ENCODE measurements at places on chromosomes 7 and 10.

DNA sequence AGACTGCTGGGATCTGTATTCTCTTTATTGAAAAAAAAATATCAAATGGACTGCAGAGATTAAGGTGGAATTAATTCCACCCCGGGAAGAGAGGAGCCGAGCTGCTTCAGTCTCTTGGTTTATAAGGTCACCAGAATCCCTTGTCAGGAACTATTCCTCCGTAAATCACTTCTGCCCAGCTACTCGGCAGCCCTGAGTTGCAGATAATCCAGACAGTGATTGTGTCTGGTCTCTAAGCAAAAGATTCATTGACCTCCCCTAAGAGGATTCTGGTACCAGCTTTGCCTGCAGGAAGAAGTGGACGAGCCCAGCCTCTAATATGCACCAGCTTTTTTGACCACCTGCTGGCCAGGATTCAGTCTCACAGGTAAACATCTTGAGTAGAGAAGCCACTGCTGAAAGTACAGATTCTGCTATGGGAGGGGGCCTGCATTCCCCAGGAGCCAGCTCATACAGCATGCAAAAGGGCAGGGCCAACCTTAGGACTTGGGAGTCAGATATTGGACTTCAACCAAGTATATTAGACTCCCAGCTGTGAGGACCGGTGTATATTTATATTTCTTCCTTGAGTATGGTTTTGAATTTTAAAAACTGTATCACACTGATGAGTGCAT is 27.1 kb upstream of the PLXNA4 start:
- DNase-seq = no peak

DNA sequence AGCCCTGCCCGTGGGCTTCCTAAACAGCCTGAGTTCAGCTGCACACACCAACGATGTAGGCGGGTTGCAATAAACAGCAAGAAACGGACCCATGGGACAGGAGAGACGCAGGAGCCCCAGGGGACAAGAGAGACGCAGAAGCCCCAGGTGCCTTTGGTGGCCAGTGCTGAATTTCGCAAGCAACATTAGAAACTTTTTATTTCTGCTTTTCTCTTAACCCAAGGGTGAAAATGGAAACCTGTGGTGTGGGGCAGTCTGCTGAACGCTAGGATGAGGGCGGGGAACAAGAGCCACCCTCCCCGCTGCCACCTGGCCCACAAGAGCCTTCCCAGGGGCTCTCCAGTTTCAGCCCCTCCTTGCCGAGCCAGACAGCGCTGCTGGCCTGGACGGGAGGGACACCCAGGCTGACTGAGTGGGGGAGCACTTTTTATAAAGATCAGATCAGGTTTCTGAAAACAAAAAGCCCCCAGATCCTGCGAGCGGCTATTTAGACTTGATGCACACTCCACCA is 20.0 kb upstream of the GPR146 start:
- peak; percentile 3 for DNase-seq

DNA sequence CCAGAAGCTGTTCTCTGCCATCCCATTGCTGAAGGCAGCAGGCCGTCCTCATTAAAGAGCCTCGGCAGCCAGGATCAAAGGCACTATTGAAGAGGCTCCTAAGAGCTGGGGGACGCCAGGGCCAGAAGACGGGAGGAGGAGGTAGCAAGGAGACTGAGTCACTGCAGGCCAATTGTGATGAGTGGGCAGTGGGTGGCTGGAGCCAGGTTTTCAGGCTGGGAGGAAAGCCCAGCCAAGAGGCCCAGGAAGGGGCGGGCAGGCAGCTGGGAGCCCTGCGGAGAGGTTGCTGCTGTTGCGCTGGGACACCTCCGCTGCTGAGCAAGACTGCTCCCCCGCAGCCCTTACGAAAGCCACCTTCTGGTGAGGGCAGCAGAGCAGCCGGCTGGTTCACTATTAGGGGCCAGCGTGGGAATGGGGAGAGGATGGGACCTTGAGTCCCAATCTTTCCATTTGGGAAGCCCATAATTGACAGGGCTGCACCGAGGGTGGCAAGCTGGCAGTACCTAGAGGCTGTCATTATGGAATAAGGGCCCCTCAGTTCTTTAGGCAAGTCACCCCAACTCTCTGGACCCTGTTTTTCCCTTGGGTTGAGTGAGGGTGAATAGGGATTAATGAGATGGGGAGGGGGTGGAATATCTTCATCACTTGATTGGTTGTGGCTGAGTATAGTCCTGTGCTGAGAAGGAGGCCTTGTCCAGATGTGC is 48.4 kb downstream of the UNC5B start:
- no peak for DNase-seq

DNA sequence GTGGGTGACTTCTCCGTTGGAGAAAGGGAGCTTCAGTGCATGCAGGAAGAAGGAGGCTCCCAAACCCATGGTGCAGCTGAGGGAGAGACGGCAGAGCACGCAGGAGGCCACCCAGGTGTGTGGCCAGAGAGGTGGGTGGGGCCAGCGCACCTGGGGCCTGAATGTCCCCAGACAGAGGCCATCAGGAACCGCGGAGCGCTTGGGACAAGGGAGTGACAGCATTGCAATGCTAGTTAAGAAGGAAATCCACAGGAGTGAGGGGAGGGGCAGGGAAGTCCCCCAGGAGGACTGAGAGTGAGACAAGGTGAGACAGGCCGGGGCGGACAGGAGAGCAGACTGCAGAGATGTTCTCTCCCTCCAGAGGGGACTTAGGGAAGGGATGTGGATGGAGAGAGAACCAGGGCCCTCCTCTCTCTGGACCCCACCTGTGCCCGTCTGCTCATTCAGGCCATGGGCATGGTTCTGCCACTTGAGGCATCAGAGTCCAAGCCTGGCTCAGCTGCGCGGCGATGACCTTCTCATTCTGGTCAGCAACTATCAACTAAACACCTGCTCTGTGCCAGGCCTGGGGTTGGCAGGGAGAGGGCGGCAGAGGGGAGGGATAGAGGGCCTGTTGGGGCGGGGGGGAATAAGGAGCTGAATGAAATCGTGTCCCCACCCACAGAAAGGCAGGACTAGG is 69.4 kb upstream of the COL13A1 start:
- DNase-seq = no peak

- DNase-seq = no peak
These were observed 193.5 kb downstream of the SKAP2 start for GRCh38 chr7:26670841-26671240.

GRCh38 chr7:72446591-72447462 is 34.7 kb upstream of the CALN1 start:
- DNase-seq = no peak

GRCh38 chr10:74104480-74104879 is 46.1 kb downstream of the AP3M1 start:
- no peak for DNase-seq

DNA sequence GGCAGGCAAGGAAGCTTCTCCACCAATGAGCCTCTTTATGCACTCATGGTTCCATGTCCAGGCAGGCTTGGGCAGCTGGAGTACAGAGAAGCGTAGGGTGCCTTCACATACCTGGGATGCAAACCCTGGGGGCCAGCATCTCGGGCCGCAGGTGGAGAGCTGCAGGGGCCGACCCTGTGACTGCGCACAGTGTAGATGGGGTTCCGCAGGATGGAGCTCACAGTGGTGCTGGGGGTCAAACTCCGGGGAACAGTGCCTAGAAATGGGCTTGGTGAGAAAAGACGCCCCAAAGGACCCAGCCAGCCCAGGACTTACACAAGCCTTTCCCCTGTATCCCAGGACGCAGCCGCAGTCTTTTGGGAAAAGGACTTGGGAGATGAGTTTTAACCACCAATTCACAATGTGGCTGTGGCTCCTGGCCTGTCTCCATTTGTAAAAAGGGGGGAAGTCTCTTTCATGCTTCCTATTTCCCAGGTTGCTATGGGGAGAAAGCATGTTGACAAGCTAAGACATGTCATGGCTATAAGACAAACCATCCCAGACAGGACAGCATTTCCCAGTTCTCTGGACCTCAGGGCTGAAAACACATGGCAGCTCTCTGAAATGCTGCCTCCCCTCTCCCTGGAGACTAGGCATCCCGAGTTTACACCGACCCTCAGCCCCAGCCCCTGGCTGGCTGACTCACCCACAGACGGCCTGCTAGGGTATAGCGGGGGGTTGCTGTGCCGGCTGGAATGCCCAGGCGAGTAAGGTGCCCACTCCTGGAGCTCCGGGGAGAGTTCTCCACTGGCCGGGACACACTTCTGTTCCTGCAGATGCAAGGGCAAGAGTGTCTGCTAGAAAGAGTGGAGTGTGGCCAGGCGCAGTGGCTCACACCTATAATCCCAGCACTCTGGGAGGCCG is 107.1 kb downstream of the DLG5 start:
- no peak for DNase-seq

- no peak for DNase-seq
These were observed 175.0 kb downstream of the PLPP4 start for GRCh38 chr10:120632047-120632446.

Data from NCI-H1105 treated with DMSO at 0.1 percent for 48 hours (cell line).